Fibroblast of skin of back (primary cell): ENCODE measurements at places on chromosomes 3 and 15.

DNA sequence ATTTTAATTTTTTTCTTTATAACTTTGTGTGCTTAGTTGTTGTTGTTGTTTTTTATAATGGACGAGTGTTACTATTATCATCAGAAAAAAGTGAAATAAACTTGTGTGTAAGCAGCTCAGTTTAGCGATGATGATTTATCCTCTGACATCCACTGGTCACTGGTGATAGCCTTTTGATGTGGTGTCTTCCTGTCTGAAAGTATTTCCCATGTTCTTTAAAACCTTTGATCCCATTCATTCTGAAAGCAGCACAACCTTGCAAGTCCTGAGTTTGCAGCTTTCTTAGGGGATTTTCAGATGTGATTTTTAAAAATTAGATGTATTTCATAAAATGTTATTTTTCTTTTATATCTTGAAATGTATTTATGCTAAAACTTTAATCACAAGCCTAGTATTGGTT is 85.9 kb upstream of the ZPLD1 start:
- DNase-seq = no peak

GRCh38 chr3:101212730-101213129 is 107.6 kb downstream of the IMPG2 start:
- DNase-seq = no peak

DNA sequence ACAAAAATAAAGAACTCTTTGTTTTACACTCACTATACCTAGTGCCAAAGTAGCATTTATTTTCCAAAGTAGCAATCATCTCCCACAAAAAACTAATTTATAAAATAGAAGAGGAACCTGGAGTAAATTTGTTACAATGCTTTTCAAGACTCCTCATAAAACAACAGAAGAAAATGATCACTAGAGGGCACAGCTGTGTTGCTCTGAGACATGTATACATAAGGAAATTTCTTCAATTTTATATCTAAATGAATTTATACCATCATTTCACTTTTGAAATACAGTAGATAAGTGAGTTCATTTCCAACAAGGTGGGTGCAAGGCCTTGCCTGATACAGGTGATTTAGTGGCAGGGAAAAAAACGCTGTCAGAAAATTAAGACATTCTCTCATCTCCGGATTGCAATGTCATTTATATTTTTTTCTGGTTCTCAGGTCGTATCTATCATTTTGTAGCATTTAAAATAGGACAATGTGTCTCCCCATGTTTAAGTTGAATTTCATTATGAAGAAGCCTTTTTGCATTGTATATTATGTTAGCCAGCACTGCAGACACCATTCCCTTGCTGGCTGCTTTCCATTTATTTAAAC is 25.3 kb upstream of the ARHGEF26 start:
- DNase-seq = peak; percentile 12

GRCh38 chr3:101244212-101244575 is 76.2 kb downstream of the IMPG2 start:
- DNase-seq = peak; percentile 27

- DNase-seq = peak; percentile 57
Measured at GRCh38 chr15:64842986-64843561, 1.4 kb downstream of the PLEKHO2 start.

DNA sequence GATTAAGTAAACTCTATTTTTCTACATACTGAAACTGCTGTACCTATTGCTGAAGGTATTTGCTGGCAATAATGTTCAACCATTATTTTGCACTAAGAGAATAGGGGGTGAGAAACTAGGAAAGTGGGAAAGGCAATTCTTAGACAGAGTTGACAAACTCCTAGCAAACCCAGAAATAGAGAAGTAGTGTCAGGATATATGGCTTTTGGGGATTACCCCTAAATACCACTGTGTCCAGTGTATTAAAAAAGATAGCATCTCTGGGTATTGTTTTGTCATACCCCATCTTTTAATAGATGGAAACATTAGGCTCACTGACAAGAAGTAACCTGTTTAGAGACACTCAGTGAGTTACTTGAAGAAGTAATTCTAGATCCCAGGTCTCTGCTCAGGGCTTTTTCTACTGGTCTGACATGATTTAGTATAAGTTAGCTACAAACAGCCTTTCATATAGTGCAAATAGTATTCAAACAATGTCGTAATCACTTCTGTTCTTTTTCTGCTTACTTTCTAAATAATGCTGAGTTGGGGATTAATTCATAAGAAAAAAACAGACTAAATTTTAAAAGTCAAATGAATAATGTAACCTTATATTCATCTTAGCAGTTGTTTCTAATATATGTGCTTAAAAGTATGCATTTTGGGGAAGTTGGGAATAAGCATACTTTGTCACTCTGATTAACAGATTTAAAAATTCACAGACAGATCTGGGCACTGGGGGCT is 107.2 kb downstream of the IL1RAP start:
- no peak for DNase-seq

GRCh38 chr3:120568598-120568997 is 27.5 kb upstream of the NDUFB4 start:
- DNase-seq = no peak

GRCh38 chr3:160948273-160948672 is 156.9 kb downstream of the B3GALNT1 start:
- no peak for DNase-seq

DNA sequence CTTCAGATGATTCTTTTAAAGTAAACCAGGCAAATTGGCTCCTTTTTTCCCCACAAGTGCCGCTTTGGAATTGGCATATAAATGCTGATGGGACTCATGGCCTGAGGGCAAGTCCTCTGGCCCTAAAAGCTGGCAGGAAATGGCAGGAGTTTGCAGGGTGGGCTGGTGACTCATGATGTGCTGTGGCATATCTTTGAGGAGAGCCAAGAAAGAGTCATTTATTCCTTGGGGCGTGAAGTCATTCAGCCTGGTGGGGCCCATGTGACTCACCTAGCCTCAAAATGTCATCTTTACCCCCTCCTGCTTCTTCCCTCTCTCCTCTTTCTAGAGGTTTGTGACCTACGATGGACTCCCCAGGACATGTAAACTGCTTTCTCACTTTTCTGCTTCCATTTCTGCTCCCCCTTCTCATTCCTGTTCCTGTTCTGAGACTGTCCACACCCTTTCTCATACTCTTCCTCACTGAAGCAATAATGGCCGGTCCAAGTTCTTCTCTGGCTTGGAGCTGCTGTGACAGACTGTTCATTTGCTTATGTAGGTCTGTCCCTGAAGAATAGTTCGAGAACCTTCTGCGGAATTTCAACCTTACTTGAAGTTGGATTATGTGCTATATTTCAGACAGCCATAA is 326.1 kb downstream of the SATB1 start:
- peak; percentile 98 for DNase-seq

DNA sequence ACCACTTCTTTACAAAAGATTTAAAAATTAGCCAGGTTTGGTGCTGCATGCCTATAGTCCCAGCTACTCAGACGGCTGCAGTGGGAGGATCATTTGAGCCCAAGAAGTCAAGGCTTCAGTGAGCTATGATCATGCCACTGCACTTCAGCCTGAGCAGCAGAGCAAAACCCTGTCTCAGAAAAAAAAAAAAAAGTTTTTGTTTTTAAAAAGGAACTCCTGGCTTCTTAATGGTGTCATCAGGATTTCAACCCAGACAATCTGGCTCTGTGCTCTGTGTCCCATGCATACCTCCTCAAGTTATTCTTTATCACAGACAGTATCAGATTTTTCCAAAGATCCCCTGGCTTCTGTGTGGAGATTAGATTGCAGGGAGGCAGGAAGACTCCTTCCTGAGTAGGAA is 64.2 kb upstream of the IL12A start:
- DNase-seq = no peak

GRCh38 chr3:186722457-186722856 is 5.3 kb downstream of the KNG1 start:
- DNase-seq = peak; percentile 4

DNA sequence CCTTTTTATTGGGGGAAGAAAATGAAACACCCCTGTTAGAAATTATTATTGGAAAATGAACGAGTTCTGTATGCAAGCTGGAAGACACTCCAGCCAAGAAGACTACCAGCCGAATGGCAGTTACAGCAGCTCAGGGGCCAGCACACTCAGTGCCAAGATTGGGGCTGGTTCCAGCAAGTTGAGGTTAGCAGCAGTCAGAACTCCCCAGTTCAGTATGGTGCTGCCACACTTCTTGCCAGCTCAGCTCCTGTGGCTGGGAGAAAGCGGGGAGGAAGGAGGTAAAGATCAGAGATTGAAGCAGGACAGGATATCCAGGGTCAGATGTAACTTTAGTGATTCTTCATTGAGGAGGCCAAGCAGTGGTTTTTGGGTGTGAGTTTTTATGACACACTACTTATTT is 280.2 kb upstream of the NR2E3 start:
- DNase-seq = no peak

DNA sequence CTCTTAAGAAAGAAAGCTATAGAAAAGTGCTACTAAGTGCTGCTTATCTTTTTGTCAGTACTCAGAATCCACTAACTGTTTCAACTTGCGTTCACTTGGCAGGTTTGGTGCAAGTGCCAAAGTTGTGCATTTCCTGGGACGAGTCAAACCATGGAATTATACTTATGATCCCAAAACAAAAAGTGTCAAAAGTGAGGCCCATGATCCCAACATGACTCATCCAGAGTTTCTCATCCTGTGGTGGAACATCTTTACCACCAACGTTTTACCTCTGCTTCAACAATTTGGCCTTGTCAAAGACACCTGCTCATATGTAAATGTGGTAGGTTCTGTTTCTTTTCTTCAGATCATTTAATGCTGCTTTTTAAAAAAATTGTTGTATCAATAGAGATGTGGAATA is 32.6 kb downstream of the GYG1 start:
- DNase-seq = peak; percentile 17

DNA sequence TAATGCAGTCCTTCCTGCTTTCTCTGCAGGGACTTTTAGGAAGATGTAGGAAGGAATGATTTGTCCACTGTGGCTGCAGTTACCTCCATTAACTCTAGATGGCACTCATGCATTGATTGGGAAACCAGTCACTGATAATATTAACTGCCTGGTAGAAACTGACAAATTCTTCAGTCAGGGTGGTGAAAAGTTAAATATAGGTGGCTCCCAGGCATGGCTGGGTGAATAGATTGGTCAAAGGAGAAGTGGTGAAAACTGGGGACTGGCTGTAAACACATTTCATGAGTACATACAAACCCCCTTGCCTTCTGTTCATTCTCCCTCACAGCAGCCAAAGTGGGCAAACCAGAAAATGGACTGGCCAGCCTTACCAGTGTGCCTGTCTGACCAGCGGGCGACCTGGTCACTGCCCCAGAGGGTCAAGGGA is 333.4 kb downstream of the THSD4 start:
- DNase-seq = peak; percentile 68

DNA sequence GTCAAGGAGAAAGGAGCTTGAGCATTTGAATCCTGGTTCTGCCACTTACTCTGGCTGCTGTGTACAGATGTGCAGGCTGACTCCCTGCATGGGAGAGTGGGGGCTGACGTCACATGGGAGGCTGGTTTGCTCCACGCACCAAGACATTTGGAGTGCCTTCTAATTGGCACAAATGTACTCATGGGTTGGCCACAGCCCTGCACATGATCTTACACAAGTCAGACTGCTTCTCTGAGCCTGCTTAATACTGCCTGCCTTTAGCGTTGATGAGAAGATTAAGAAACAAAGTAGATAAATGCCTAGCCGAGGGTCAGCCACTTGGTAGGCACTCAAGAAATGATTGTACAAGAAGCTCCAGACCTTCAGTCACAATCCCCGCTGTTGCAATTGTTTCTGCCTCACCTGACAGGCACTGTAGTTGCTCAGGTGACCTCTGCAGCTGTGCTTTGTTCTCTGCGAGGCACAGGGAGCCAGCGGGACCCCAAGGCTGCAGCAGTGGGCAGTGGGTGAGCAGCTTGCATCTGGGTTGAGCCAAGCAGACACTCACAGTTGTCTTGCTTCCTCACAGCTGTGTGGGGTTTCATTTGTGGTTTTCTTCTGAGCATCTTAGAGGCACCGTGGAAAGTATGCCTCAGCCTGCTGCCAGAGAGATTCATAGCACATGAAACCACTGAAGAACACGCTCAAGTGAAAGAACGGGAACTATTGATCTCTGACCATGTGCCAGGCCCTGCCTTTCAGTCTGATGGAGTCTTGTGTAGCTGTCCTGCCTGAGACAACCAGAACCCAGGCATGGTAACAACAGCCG is 33.1 kb downstream of the GRK7 start:
- peak; percentile 42 for DNase-seq

DNA sequence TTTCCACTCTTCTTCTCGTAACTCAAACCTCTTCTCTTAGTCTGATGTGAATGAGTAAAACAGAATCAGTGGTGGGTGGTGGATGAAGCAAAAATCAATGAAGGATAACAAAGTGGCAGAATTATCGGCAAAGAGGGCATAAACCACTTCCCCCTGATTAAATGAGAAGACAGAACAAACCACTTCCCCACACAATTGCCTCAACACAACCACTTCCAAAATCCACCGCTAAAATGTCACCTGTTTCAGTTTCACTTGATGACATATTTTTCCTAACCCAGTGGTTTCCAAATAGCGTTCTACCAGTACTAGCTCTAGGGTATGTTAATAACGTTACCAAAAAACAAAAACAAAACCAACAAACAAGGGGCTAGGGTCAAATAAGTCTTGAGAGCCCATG is 478.7 kb upstream of the WNT5A start:
- DNase-seq = no peak

DNA sequence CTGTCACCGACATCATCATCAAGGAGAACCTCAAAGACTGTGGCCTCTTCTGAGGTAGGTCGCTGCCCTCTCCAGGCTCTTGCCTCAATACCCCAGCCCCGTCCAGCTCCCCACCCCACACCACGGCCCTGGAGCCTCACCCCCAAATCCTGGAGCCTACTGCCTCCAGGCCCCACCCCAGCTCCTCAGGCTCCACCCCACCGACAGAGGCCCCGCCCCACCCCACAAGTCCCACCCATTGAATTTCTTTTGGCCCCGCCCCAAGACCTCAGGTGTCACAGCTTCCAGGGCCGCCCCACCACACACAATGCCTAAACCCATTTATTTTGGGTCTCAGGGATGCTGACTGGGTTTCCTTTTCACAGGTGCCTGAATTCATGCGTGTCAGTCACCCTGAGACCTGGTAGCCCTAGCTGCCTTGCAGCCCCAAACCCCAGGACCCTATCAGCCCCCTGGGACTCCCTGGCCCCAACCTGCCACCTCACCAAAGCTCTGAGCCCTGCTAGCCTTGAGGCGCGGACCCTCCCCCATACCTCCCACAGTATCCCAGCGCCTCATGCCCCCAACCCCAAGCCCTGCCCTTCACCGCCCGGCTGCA is 3.6 kb downstream of the GNAT1 start:
- DNase-seq = no peak

DNA sequence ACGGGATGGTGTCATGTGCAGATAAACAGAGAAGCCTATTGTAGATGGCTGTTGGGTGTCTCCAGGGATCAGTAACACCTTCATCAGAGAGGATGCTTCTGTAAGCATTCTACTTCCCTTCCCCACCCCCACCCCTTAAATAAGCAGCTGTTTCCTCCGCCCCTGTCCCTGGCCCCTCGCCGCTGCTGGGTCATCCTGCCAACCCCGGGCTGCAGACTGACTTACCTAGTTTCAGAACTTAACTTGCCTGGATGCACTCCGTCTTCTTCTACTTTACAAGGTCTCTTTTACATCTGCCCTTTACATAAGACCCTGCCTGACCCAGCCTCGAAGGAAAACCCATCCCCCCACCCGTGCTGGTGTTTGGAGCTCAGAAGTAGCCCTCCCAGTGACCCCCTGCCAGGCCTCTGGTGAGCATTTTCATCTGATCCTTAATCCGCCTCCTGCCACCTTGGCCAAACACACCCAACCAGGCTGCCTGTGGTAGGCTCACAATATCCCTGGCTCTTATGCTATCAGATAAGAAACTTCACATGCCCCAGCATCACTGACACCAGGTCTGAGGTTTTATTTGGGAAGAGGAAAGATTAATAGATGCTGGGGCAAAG is 103.0 kb upstream of the HES1 start:
- no peak for DNase-seq
